ENCODE measurements at places on chromosomes 7 and 10. TPM values are rescaled to one million over a fixed set of nuclear protein-coding genes. Genes with fewer than 3 reads are reported as not detected.

The CDH23 gene
- 1.6 TPM for total RNA-seq

- DNase-seq, result no peak
Observed at GRCh38 chr7:36787933-36788378, 63.7 kb upstream of the AOAH start.

GRCh38 chr7:94620703-94621118, 35.2 kb downstream of the SGCE start:
- peak; percentile 45 for DNase-seq

The TWIST1 gene
- total RNA-seq, result 0.77 TPM

DNA sequence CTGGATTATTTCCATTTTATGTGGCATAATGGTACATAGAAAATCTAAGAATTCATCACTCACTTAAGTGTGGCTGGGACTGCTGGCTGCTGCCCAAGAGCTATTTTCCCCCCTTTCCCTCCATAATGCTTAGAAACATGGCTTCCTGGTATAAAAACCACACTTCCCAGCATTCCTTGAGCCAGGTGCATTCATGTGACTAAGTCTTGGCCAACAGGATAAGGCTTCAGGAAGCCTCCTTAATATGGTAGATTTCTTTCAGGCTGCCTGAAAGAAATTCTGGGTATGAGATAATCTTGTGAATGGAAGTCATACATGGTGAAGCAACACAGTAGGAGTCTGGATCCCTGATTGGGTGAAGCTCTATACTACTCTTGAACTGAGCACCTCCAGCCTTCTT, 178.0 kb downstream of the JAZF1 start:
- no peak for DNase-seq

GRCh38 chr10:102400076-102400475, 4.6 kb downstream of the NFKB2 start:
- DNase-seq, result no peak

The PVRIG gene
- 1.4 TPM for total RNA-seq

The PTPRN2 gene
- 21.6 TPM for total RNA-seq

DNA sequence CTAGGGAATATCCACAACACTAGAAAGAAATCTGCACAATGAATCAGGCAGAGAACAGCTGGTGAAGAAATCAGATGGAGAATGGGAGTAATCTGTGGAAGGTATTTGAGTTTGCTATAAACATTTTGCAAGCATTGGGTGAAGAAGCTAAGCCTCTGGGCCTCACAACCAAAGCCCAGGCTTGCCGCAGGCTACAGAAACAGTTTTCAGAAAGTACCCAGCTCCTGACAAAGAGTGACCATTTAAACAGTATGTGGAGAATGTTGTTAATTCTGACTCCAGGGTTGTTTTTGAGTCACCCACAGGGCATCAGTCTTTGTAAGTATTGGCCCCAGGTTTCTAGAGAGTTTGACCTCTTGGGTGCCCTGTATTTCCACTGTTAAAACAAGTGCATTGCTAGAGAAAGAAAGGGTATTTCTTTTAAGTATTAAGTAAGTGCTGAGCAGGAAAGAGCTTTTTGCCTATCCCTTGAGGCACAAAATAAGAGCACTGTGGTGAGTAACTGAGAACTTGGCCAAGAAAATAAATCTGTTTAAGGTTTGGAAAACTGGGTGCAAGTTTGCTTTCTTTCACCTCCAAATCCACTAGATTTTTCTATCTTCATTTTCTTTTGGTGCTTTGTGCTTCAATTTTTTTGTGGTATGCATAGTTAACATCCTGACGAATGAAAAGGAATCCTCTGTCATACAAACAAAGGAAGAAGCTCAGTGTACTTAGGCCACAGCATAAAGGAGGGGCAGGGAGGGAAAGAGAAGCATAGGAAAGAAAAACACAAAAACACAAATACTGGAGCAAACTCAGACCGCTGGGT, 691.8 kb downstream of the SUGCT start:
- no peak for DNase-seq

DNA sequence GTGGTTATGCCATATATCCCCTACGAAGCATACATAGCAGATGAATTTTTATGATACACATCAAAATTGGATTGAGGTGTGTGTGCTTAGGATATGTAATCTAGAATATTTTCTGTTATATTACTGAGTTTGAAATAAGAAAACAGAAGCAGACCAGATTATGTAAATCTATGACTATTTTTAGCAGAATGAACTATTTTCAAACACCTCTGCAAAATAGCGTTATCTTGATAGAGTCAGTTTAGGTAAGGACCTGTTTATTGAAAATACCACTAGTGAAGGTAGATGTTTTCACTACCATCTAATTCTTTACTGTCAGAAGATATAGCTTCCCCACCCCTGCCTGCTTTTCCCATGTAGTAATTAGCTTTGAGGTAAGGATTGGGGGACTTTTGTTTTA, 9.1 kb downstream of the LANCL2 start:
- DNase-seq, result no peak

DNA sequence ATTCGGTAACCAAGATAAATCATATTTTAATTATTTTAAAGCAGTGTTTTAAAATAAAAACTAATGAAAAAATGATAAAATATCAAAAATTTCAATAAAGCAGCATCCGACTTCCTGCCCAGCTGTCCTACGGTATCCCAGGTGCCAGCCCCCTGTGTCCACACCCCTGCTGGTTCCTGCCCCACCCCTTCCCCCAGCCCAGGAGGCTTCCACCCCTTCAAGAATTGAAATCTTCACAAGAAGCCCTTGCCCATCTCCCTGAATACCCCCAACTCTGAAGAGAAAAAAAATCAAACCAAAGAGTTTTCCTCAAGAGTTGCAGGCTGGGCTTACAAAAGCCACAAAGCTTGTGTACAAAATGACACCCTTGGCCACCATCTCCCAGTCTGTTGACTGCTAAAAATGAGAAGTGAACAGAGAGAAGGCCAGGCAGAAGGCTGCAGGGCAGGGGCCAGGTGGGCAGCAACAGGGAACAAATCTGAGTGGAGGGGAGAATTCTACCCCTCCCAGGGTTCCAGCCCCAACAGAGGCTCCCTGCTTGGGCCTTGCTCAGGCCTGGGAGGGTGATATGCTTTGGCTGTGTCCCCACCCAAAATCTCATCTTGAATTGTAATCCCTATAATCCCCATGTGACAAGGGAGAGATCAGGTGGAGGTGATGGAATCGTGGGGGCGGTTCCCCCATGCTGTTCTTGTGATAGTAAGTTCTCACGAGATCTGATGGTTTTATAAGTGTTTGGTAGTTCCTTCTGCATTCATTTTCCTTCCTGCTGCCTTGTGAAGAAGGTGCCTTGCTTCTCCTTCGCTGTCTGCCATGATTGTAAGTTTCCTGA, 14.5 kb downstream of the GPRIN2 start:
- DNase-seq, result no peak

The EPHB6 gene
- total RNA-seq, result 2.3 TPM

DNA sequence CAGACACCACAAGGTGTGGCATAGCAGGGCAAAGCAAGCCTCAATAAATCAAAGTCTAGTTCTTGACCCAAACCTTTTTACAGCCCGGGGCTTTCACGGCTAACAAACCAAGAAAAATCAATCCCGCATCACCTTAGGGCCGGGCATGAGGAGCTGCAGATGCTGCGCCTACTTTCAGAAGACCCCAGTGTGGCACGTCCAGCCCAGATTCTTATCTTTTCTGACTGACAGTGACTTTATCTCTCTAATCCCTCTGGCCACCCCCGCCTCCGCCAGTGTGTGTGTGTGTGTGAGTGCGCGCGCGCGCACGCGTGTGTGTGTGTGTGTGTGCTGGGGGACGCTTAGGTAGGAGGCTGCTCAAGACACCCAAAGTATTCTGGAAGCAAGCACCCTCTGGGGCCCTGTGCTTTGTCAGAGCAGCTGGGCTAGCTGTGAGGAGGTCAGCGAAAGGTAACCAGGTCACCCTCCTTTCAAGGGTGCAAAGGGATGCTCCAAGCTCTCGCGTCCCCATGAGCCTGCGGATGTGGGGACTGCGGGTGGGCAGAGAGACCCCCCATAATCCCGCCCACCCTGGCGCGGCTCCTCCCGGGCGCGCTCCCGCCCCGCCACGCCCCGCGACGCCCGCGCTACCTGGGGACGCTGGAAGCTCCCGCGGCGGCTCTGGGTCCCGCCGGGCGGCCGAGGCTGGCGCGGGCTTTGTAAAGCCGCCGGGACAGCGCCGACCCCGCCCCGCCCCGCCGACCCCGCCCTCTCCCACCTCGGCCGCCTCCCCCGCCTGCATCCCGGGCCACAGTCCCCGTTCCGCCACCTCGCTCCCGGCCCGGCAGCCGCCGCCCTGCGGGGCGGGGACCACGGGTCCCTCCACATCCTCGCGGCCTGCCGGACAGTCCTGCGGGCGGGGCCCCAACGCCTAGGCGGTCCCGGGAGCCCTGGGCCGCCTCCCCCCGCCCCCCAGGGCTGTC, 57.1 kb upstream of the RHOBTB1 start:
- peak; percentile 38 for DNase-seq

- DNase-seq, result no peak
Observed at GRCh38 chr10:86673216-86673826, 5.0 kb downstream of the LDB3 start.

GRCh38 chr10:22417736-22418268, 72.5 kb downstream of the SPAG6 start:
- no peak for DNase-seq

GRCh38 chr7:41566581-41566980, 136.3 kb downstream of the INHBA start:
- DNase-seq, result no peak

The INA gene
- 1.4 TPM for total RNA-seq

DNA sequence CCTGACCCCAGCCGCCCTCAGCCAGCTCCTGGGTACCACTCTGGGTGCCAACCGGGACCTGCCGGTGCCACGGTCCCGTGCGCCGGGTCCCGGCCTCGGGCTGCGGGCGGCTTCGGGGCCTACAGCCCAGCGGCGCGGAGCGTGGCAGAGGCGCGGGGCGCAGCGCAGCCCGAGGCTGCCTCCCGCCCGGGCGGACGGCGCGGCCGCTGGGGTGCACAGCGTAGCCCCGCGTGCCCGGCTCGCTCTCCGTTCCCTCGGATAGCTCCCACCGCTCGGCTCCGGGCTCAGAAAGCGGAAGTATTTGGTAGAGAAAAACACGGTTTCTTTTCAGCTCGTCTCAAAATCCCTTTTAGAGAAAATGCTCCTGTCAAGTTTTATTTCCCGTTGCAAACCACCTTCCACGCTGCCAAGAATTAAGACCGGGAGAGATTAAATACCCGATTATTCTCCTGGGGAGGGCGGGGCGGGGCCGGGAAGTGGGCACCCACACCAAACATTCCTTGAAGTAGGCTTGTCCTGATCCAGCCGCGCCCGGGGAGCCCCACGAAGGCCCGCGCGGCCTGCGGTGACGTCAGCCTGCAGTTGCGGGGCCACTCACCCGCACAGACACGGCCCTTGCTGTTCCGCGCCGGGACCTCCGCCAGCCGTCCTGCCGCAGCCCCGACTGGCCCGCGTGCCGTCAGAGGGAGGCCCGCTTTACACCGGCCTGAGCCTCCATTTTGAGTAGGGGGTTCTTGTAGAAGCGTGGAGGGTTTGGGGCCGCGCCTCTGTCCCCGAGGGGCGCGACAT, 7.2 kb downstream of the HOXA13 start:
- peak; percentile 55 for DNase-seq

DNA sequence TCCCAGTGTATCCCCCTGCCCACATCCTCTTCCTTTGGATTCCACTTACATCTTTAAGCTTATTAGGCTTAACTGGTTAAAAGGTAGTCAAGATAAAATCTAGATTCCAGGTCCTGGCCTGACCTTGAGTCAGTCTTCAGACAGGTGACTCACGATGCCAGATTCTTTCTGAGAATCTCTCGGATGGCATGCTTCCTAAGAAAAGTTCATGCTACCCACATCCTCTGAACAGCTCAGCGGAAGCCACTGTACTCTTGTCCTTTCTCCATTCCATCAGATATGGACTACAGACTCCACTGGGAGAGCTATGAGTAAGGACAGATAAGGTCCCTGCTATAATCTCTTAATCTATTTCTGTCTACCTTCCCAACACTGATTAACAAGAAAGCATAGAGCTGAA, 43.4 kb downstream of the DNMBP start:
- no peak for DNase-seq

DNA sequence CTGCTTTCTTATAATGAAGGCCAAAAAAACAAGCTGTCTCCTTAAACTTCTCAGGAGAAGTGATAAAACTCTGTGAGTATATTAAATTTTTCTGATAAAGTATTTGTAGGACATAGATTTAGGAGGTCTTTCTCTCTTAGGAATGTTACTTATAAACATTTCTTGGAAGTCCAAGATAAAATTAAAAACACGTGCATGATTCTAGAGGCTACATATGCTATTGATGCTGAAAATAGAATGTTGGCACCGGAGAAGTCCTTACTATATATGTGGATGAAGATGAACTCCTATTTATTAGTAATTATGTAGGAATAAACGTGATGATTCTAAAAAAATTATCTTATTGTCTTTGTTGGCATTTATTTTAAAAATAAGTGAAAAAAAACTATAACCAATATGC, 241.3 kb upstream of the LRRTM3 start:
- no peak for DNase-seq

DNA sequence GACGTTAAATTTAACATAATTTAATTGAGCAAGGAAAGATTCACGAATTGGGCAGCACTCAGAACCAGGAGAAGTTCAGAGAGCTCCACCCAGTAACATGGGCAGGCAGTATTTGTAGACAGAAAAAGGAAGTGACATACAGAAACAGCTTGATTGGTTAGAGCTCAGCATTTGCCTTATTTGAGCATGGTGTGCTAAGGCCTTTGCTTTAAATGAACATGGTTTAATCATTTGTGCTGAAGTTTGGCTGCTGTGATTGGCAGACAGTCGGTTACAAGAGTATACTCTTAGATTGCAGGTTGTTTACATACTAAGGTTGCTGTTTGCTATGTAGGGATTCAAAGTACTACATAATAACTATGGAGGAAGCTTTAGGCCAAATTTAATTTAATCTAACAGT, 199.2 kb downstream of the MALRD1 start:
- DNase-seq, result no peak

DNA sequence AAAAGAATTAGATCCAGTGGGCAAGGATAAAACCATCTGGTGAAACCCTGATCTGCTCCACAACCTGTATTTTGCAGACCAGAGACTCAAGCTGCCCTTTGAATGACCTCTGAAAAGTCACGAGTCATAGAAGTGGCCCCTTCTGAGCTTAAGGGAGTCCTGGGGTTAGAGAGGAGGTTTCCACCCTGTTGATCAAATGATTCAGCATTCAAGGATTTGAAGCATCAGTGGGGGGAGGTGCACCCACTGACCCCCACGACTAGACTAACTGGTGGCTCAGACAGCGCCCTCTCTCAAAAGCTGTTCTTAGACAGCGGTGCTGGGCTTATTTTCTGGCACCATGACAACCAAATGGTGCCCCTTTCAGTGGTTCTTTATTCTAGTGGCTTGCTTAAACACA, 44.3 kb downstream of the PLCE1 start:
- no peak for DNase-seq

The WEE2 gene
- not detected for total RNA-seq

The IL15RA gene
- total RNA-seq, result 11.5 TPM

The HK1 gene
- 83.3 TPM for total RNA-seq

GRCh38 chr7:37820708-37821468, 27.5 kb upstream of the NME8 start:
- DNase-seq, result no peak

- no peak for DNase-seq
Observed at GRCh38 chr7:4080954-4081353, 601.1 kb upstream of the FOXK1 start.

- no peak for DNase-seq
Observed at GRCh38 chr7:318476-318875, 28.5 kb downstream of the FOXL3 start.

GRCh38 chr7:43385856-43386255, 197.1 kb upstream of the STK17A start:
- no peak for DNase-seq

The HOXA1 gene
- 1.7 TPM for total RNA-seq
